Dorsolateral prefrontal cortex (tissue), 122 donors: ENCODE measurements at places on chromosomes 7 and 10.

- DNase-seq = no peak
These were observed 66.3 kb upstream of the KLF6 start for GRCh38 chr10:3850999-3851937.

DNA sequence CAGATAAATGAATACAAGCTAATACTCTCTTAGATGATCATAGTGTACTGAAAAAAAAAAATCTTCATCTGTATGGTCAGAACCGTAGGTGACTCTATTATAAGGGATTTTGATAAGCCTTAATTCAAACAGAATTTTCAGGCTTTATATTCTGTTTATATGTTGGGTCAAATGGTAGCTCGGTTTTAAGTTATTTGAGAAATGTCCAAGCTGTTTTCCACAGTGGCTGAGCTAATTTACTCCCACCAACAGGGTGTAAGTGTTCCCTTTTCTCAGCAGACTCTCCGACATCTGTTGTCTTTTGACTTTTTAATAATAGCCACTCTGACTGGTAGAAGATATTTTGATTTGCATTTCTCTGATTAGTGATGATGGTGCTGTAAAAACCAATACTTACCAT lies 328.8 kb upstream of the MAGI2 start:
- DNase-seq = no peak

- DNase-seq = peak; percentile 63
These were observed 3.9 kb downstream of the RASGEF1A start for GRCh38 chr10:43262902-43263466.

- DNase-seq = no peak
These were observed 92.4 kb downstream of the WNT2 start for GRCh38 chr7:117230276-117231046.

- DNase-seq = no peak
These were observed 16.0 kb downstream of the NUDT5 start for GRCh38 chr10:12179606-12180170.

GRCh38 chr7:77439572-77439971 lies 23.4 kb upstream of the GSAP start:
- peak; percentile 63 for DNase-seq

DNA sequence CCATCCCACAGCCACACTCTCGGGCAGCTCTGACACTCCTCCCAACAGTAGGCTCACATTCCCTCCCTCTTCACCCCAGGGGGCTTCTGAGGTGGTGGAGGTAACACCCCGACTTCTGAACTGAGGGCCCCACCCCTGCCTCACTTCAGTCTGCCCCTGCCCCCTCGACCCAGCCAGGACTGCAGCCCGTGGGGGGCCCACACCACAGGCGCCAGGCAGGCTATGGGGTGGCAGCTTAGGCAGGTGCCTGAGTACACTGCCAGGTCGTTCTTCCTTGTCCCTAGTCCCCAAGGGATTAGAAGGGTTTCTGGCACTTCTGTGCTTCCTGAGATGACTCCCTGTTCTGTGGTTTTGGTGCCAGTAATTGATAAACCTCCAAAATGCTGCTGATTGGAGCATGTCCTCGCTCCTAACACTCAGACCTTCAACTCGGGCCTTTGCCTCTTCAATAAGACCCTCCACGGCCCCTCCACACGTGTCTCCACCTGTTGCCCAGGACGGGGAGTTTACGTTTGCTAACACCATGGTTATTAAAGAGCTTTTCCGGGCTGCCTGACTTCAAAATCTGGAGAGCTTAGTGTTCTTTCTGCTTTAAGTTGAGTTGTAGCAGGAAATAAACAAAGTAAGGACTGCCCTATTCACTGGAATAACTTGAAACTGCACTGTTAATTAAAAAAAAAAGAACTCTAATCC lies 23.8 kb upstream of the LARP4B start:
- no peak for DNase-seq

DNA sequence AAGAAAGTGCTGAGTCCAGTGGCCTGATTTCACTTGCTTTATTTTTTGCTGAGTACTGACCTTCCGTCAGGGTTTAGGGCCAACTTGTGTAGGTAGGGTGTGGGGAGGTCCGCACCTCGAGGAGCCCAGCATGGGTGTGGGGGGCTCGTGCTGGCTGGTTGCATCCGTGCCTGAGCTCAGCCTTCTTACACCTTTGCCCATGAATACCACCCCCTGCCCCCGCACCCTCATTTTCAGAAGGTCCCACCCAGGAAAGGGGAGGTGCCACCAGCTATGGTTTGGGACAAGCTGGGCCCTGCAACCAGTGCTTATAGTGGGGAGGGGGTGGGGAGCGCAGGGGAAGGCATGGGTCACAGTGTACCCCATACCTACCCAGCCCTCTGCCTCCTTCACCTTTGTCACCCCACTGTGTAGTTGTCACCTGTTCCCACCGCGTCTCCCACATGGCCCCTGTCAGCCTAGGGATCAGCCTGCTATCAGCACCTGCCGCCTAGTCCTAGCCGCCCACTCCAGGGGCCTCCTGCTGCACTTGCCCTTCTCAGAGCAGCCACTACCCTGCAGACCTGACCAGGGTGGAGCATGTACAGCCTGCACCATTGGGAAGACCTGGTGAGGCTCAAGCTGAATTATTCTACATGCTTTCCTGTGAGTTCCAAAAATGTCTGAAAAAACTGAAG lies 146.2 kb upstream of the RET start:
- no peak for DNase-seq

DNA sequence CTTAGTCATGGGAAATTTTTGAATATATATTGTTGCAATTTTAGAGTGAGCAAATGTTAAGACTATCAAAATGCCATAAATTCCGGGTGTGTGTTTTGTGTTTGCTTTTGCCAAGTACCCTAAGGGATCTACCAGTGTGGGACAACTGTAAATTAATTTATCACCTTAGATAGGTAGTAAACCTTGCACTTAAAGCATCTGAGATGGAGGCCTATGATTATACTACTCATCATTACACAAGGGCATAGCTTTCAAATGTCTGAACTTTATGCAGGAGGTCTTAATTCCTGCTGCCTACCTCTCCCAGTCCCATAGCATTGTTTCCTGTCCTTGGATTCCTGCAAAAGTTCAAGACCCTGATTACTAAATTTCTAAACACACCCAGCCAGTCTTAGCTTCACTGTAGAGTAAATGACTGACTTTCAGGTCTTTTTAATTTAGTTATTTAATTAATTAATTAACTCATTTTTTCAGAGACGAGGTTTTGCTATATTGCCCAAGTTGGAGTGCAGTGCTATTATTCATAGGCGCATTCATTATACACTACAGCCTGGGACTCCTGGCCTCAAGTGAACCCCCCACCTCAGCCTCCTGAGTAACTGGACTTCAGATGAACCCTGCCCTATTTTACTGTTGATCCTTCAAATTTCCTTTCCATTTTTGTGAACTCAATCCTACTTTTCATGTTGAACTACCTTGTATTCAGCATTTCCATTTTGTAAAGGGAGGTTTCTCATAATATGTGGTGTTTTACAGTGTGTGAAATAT lies 47.0 kb downstream of the THSD7A start:
- no peak for DNase-seq

GRCh38 chr7:105614341-105614840 lies 33.1 kb upstream of the EFCAB10 start:
- no peak for DNase-seq

- DNase-seq = peak; percentile 74
These were observed 120.7 kb downstream of the DYNC2I1 start for GRCh38 chr7:158976849-158977593.

DNA sequence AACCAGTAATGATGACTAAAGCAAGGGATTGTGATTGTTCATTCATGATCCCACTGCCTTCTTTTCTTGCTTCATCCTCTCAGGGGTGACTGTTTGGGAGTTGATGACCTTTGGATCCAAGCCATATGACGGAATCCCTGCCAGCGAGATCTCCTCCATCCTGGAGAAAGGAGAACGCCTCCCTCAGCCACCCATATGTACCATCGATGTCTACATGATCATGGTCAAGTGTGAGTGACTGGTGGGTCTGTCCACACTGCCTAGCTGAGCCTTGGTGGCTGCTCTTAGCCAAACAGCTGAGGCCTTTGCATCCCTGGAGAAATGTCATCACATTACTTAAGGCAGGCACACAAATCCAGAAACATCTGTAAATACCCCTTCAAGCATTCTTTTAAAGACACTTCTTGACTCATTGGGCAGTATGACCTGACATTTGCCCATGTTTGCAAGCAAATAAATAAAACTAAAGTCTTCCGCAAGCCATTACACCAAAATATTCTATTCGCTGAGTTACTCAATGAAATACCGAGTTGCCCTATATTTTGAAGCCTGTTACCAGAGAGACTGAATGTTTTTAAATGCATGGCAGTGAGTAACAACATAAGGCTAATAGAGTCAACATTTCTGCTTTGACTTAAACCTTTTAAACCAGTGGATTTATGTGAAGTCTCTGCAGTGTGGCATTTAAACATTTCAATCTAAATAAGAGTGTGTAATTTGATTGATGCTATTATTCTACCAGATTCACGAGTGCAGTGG lies 166.3 kb upstream of the LANCL2 start:
- no peak for DNase-seq

GRCh38 chr10:71392791-71393781 lies 3.6 kb upstream of the CDH23 start:
- DNase-seq = no peak

GRCh38 chr10:4532976-4533375 lies 293.0 kb upstream of the AKR1E2 start:
- no peak for DNase-seq

DNA sequence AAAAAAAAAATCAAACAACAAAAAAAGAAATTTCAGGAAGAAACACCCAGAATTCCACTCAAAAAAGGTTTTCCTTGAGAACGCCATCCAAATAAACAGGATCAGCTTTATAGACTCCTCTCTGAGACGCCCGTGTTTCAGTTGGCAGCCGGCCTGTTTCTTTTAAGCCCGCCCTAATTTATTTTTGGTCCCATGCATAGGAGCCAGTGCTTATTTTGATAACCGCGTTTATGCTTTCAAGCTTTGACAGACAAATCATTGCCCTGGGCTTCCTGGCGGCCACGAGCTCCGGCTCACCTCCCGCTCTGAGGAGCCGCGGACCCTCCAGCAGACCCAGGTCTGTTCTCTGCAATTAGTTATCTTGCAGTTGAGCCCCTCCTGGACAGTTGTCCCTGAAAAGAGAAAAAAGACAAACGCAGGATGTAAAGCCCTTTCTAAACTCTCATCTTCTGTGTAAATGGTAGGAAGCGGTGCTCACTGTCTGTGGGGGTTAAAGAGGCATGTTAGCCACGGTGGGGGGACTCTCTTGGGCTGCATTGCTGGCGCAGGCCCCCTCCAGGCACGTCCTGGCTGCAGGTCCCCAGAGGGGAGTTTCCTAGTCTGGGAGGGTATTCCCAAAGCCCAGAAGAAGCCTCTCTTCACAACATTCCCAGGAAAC lies 22.2 kb upstream of the UNCX start:
- peak; percentile 73 for DNase-seq

- DNase-seq = peak; percentile 72
These were observed 27.3 kb downstream of the FAM20C start for GRCh38 chr7:219581-220150.

DNA sequence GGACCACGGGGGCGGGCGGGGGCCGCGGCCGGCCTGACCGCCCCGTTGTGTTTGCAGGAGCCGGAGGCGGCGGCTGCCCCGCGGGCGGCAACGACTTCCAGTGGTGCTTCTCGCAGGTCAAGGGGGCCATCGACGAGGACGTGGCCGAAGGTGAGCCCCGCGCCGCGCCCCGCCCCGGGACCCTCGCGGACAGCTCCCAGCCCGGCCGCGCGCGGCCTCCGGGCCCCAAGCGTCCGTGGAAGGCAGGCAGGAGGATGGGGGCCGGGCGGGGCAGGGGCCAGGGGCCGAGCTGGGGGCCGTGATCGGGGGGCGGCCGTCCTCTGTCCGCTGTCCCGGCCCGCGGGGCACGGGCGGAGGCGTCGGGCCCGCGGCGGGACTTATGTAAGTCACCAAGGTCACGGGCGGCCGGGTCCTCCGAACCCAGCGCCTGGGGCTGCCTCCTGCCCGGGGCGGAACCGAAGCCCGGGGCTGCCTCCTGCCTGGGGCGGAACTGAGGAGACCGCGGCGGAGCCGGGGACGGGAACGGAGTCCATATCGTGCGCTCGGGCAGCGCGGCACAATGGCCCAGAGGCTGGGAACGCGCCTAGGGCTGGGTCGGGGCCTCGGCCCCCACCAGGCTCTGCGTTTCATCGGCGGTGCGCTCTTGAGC lies 497 bp downstream of the PPP2R2D start:
- no peak for DNase-seq

DNA sequence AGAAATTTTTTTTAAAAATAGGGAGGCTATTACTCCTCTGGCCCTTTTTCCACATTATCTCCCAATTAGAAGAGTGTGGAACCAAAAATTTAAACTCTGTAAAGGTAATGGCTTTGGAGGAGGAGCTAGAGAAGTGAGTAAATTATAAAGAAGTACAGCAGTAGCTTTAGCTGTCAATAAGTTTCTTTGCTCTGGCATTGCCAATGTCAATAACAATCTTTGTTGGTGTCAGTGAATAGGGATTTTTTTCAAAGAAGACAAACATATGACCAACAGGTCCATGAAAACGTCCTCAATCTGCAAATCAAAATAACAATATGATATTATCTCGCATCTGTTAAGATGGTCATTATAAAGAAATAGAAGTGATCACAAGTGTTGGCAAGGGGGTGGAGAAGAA lies 227.1 kb upstream of the MBL2 start:
- no peak for DNase-seq

DNA sequence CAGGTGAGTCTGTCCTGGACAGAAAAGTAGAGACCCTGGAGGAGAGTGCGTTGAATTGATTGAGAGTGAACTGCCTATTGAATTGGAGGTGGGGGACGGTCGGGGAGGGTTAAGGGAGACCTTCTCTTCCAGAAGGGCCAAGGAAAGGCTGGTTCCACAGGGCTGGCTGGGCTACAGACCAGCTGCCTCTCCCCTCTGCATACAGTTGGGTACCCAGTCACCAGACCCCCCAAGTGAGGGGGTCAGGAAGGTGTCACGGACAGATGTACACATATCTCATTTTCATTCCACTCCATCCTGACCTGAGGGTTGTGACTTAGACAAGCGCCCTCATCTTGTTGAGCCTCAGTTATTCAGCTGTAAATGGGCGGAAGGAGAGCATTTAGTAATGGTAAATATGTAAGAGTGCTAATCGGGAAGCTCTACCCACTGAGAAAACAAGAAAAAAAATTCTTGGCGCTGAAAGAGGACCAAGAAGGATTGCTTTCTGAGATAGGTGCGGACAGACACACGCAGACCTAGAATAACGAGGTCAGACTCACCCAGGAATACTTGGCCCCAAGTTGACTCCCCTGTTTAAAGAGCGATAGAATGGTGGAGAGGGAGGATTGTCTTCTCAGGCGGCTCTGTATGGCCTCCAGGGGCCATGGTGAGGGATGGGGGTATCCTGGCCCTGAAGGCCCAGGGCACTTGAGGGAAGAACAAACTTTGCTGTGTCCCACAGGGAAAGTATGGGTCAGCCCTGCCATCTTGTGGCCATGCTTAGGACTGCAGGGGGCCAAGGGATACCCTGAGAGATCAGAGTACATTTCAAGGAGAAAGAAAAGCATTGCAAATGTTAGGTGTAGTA lies 7.2 kb upstream of the MBL2 start:
- peak; percentile 78 for DNase-seq
